ENCODE measurements at places on chromosomes 13 and 19.

GRCh38 chr13:48831248-48831647, 144.5 kb upstream of the FNDC3A start:
- DNase-seq, result no peak

GRCh38 chr13:89687066-89687465, 1660.4 kb upstream of the MIR17HG start:
- DNase-seq, result no peak

- no peak for DNase-seq
Measured at GRCh38 chr19:49315111-49315510, 9.9 kb downstream of the SLC6A16 start.

- DNase-seq, result no peak
Measured at GRCh38 chr19:44850641-44851109, 4.6 kb downstream of the NECTIN2 start.

DNA sequence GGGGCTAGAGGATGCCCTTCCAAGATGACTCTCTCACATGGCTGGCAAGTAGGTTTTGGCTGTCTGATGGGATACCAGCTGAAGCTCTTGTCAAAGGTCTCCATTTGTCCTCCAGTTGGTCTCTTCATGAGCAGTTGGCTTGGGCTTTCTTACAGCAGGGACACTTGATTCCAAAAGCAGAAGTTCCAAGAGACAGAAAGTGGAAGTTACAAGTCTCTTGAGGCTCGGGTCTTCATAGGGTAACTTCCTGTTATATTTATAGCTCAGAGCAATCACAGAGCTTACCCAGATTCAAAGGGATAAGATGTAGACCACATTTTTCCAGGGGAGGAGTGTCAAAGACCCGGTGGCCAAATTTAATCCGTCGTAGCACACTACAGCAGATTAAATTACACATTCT, 440.0 kb downstream of the RFC3 start:
- no peak for DNase-seq

DNA sequence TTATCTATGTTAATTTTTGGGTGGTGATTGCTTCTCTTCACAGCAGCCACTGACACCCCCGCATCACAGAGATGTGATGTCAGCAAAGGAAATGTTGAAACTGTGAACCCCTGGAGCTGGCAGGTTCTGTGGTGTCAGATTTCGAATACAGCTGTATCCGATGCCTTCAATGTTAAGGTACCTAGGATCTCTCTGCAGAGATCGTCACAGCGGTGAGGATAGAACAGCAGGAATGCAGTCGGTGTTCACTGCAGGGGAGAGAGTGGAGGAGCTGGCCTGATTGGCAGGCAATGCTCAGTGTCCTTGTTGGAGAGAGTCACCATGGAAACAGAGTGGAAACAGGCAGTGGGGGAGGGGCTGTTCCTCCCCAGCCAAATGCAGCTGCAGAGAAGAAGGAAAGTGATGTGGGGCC, 79.5 kb upstream of the ZNF835 start:
- no peak for DNase-seq

DNA sequence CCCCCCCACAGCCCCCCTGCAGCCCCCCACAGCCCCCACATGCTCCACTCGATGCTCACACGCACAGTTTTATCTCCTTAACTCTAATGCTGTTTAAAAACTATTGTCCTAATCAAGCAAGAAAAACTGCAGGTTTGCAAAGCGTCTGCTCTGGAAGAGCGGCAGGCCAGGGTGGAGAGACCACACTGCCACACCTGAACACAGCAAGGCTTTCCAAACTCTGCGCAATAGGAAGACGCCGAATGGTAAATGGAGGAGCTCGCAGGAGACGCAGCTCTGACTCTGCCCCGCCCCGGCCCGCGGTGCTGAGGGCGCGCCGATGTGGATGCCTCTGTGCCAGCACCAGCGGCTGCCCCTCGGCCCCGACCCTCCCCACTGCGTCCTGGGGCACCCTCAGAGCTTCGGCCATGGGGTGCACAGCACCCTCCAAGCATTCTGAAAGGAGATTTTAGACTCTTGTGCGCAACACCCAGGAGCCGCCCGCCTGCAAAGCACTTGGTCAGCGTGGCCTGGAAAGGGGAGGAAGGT, 32.4 kb downstream of the RASA3 start:
- no peak for DNase-seq

Measured in stimulated activated CD4-positive, alpha-beta T cell treated with anti-CD3 and anti-CD28 coated beads, Interleukin-15, amount 100 ng/mL, for 1 hour (primary cell).